NB4 (cell line): ENCODE measurements at places on chromosomes 1 and 21.

- peak; percentile 88 for DNase-seq
Observed at GRCh38 chr1:154407198-154408091, 2.3 kb downstream of the IL6R start.

- DNase-seq, result no peak
Observed at GRCh38 chr1:119587341-119587740, 60.7 kb downstream of the ZNF697 start.

DNA sequence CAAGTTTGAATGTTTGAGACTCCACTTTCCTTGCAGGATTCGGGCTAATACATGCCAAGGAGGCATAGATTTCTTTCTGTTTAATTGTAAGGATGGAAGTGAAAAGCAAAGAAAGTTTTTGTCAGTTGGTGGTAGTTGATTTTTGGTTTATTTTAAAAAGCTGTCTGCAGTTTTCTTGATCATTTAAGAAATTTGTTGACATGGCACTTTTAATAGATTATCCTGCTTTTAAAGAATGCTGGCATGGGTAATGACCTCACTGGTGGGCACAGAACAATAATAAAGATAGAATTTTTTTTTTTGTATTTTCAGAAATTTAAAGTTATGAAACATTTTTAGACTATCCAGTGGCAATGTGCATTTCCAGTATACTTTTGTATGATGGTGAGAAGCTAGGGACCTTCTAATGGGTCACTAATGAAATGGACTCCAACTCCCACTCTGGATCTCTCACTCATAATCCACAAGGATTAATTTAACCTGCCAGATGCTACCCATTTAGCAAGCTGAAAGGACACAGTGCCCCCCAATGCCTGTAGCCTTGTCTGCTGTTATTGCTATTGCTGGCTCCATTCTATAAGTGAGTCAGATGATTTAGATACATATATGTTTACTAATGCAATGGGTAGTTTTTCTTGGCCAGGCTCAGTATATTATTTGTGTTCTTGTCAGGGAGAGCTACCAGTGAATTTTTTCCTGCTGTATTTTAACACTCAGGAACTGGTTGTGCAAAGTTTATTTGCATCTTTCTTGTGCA lies 190.2 kb upstream of the SGIP1 start:
- DNase-seq, result no peak

DNA sequence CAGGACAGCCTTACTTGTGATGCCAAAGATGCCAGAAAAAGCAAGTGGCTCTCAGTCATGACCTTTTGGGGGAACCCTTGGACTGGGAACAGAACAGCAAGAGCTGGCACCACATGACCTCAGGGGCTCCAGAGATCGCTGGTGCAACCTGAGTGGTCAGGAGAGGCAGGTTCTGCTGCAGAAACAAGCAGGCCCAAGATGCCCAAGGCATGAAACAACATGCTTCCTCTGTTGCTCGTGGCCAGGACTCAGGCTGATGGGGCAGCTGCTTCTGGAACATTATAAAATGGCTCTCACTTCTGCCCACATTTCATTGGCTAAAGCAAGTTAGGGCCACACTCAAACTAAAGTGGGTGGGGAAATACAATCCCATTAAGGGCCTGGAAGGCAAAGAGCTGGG lies 17.7 kb upstream of the CLSTN1 start:
- no peak for DNase-seq
